Stimulated activated CD4-positive, alpha-beta T cell treated with anti-CD3 and anti-CD28 coated beads, Interleukin-1b, Interleukin-23, amount 100 ng/mL, for 1 hour (primary cell): ENCODE measurements at places on chromosomes 3 and 15.

DNA sequence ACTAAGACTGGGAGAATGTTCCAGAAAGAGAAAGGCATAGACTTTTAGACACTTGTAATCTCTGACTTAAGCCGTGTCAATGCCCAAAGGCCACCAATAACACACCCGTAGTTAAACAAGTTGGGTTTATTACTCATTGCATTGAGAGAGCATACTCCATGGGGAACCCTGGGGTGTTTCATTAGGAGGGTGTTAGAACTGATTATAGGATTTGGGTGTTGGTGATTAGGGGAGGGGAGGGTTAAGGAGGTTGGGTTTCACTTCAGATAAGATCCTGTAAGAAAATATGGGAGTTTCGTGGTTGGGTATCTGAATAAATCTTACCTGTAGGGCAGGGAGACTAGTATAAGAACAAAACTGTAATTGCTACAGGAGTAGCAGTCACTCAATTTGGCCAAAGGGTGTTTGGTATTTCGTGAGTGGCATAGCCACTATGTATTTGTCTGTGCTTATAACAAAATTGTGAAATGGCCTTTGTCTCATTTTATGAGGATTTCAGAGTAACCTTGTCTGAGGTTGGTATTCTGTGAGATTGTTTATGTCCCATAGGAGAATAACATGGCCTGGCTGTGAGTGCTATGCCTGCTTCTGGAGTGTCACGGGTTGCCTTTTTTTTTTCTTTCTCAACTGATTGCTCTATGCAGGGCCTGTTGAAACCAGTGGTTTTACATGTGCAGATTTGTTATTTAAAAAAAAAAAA, 2.9 kb downstream of the HACD3 start:
- no peak for DNase-seq

DNA sequence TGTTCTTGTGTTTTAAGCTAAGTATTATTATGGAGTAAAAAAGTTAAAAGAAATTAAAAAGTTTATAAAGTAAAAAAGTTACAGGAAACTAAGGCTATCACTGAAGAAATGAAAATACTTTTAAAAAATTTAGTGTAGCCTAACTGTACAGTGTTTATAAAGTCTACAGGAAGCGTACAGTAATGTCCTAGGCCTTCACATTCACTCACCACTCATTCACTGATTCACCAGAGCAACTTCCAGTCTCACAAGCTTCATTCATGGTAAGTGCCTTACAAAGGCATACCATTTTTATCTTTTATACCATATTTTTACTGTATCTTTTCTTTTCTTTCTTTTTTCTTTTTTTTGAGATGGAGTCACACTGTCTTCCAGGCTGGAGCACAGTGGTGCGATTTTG, 40.7 kb upstream of the SCN5A start:
- no peak for DNase-seq

DNA sequence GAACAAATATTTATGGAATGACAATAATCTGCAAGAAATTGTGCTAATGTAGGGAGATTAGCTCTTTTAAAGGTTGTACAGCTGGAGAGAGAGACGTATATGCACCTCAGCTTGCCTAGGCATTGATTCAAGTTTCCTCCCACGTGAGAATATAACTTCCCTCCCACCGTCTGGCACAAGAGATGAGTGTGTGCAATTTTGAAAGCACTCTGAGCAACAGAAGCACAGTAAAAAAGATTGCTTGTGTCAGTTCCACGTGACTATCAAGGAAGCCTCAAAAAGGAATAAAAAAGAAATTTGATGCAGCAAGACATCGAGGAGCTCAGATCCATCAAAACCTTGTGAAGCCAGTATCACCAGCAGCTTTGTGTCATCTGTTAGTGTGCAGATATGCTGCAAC, 435.3 kb downstream of the TUSC7 start:
- DNase-seq, result no peak

DNA sequence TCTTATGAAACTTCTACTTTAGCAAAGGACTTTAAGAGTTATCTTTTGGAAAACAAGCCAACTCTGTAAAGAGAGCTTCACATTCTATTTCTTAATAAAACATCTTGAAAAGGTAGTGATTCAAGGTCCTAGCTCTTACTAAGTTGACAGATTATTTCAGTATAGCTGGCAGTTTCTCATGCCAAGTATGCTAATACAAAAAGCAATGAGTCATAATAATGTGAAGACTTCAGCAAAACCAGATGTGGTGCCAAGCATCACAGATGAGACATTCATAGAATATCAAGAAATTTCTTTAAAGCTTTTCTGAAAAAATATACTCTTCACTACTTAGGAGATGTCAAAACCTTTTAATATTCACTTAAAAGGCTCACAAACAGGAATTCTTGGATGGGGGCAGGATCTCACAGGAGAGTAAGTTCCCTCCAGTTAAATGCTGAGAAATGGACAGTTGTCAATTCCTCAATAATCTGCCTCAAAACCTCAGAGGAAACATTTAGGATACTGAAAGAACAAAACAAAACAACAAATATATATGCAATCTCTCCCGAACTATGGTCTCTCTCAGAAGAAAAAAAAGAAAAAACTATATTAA, 45.6 kb downstream of the DCBLD2 start:
- DNase-seq, result no peak

DNA sequence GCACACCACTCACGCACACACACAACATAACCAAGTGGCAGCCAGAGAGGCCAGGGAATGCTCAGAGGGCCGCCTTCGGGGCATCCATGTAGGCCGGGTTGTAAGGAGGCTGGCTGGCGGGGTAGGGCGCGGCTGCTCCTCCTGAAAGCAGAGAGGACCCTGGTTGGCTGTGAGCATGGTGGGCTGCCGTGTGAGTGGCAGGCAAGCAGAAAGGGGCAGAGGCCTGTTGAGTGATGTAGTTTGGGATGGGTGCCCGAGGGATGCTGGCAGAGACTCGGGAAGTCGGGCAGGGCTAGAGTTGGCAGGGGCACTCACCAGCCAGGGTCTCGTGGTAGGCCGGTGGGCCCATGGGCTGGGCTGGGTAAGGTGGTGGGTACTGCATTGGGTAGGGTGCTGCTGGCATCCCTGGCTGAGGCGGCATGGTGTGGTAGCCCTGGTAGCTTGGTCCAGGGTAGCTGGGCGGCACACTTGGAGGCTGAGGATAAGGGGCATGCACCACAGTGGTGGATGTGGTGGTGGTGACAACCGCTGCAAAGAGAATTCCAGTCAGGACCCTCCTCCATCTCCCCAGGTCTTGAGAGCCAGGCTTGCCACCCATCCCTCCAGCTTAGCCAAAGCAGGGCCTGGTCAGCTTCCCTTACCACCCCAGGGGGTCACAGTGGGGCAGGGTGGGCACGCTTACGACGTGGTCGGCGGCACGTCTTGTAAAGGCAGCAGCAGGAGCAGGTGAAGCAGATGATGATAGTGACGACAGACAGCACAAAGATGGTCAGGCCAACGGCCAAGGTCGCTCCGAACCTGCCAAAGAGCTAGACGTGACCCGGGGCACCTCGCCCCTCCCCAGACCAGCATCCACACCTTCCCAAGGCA, 22.7 kb downstream of the ATRIP start:
- no peak for DNase-seq

DNA sequence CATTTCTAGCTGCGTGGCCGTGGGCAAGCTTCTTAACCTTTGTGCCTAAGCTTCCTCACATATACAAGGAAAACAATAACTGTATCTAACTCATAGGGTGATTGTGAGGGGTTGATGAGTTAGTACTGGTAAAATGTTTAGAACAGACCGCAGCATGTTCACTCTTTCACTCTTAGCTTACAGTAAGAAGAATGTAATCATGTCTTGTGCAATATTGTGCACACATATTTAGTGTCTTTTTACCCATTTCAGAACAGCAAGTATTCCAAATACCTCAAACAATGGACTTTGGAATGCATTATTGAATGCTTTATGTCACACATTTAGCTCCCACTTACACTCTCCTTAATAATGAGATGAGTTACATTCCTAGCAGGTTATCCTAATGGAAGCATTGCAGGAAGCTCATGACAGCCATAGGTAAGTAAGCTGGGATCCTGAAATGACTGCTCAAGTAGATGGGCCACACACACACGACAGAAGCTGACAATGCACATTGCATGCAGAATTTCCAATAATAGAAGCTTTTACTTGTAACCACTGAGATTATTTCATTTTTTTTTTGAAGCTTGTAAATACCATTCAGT, 468.9 kb upstream of the WNT5A start:
- DNase-seq, result no peak

GRCh38 chr15:79195802-79196201, 86.7 kb upstream of the ANKRD34C start:
- DNase-seq, result no peak

- no peak for DNase-seq
Observed at GRCh38 chr3:193499136-193499770, 55.4 kb downstream of the ATP13A4 start.

DNA sequence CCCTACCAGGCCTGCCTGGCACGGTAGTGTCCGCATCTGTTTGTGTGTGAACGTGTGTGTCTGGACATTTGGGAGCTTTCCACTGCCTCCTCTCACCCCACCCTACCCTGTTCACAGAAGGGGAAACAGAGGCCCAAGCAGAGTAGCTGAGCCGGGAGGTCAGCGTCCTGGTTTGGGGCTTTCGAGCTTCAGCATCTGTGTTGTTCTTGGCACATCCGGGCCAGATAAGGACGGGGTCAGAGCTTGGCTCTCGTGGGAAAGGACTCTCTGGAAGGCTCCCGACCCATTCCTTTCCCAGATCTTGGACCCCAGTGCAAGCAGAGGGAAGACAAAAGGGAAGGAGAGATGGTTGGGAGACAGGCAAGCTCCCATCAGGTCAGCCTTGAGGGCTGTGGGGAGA, 6.3 kb upstream of the PTH1R start:
- no peak for DNase-seq

GRCh38 chr3:179624451-179624850, 19.9 kb downstream of the NDUFB5 start:
- no peak for DNase-seq

- no peak for DNase-seq
Observed at GRCh38 chr15:43868406-43868805, 41.6 kb downstream of the WDR76 start.

GRCh38 chr3:27596334-27596841, 112.2 kb upstream of the SLC4A7 start:
- no peak for DNase-seq

DNA sequence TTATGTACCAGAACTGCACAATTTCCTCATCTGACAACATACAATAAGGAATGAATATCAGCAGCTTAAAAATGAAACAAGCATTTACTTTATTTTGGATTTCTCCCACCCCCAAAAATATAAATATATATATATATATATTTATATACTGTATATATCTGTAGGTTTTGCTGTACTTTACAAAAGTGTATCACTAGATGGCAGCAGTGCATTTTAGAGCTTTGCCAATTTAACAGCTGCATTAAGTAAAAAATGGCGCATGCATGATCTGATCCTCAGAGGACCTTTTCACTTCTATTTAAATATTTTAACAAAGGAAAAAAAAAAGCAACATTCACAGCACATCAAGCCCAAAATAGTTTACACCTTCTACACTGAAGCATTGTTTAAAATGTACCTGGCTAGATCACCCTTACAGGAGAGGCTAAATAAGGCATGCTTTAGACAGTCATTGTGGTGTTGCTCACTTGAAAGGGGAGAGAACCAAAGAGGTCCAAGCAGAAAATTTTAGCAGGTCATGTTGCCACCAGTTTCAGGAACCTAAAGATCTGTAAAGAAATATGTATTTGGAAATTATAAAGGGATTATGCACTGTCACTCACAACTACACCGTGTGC, 72.6 kb downstream of the NPTN start:
- DNase-seq, result no peak

DNA sequence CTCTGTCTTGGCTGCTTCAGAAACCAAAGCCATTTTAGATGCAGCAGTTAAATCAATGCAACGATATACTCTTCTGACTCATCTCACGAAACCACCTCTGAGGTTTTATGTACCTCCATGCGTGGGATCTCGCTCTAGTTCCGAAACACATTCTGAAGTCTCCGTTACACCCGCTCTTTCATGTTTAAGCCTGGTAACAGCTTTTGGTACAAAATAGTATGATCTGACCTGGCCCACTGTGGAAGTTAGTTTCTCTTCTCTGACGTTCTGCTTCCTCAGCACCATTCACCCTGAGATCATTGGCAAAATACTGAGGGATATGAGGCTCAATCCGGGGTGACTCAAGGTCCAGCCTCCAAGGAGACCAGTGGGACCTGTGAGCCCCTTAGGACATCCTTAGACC, 121.9 kb downstream of the TMEM266 start:
- DNase-seq, result no peak

DNA sequence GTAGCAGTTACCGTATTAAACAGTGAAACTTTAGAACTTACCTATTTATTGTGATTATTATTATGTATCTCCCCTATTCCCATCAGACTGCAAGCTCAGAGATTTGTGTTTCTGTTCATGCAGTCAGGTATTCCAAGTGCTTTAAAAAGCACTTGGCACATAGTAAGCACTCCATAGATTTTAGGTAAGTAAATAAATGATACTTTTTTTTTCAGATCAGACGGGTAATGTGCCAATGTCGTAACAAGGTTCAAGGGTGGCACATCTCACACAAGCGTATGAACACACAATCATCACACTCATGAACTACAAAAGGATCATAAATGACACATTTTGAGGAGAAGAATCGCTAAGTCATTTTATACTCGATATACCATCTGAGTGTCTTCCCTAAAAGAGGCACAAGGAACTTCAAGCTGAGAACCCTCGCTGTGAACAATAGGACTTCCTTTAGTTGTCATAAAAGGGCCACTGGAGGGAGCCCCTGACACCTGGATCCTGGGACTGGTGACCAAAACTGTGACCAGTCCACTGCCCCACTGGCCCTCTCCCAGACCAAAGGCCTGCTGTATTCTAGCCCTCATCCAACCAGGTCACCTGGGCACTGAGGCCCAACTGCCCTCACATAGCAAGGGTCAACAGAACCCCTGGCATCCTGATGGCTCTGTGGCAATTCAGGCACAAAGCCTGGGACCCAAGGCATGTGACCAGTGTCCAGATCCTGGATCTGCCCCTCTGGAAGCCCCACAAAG, 32.1 kb downstream of the KIF9 start:
- no peak for DNase-seq

- DNase-seq, result no peak
Observed at GRCh38 chr3:150348500-150348899, 59.6 kb upstream of the TSC22D2 start.

DNA sequence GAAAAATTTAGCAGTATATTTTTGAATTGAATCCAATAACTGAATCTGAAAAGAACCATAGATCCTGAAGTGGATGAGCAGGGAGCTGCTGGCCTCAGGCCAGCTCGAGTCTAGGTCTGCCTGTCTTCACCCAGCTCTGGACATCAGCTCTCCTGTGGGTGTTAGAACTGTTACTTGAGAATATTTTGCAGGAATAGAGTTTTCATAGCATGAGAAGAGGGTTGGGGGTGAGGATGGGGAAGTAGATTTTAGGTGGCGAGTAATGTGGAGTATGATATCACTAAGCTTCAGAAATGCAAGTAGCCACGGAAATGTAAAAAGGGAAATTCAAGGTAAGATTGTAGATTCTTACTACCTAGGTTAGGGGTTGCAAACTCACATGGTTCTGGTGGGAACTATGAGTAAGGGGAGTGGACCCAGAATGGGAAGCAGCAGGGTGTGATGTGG, 6.2 kb downstream of the RAB8B start:
- no peak for DNase-seq
